ENCODE measurements at places on chromosomes 5 and 9.
A peak's percentile ranks its signal among the peaks of the same experiment; 100 is the strongest.

DNA sequence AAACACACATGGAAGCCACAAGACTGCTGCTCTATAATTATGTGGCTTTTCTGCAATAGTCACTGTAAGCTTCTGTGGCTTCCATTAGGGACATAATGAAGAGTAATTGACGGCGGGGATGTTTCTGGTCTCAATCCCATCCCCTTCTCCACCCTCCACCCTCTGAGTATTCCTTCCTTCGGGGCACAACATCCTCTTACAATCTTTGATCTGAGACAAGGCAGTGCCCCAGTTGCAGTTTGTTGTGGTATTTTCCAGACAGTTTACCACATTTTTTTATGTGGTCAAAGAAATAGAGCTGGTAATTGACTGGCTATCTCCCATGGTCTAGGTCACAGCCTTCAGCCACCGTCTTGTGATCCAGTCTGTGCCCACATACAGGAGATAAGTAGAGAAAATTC, 277.7 kb downstream of the NR2F1-AS1 start:
- DNase-seq: no peak

DNA sequence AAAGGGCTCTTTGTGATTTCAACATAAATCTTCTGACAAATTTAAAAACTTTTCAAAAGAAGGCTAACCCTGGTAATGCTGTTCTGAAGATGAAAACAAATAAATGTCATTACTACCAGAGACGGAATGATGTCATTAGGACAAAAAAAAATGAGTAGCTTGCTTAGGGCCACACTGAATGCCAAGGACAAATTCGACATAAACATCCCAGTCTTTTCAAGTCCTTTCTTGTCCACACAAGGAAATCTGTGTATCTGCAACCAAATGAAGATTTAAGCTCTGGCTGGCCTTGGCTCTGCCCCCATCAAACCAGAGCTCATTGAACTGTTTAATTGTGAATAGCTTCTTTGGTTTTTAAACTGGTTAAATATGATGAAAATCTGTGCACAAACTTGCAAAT, 592.7 kb downstream of the TLE1 start:
- DNase-seq: no peak

DNA sequence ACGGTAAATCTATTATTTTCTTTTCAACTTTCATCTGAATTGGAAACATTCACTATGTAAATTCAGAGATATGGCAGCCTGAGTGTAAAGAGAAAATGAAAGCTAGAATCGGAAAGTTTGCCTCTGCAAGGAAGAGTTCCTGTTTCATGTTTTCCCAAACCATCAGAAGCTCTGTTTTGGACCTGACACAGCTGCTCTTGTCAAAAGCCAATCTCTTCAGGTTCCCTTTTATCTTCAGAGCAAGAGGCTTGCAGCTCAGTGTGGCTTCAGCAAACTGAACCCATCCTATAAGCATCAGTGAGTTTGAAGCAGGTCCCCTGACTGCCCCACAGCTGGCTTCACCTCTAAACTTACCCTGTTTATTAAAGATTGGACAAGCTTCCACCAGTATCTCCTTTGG, 1099.7 kb downstream of the DTWD2 start:
- DNase-seq: no peak

- DNase-seq: no peak
Observed at GRCh38 chr5:132024117-132024435, 12.6 kb upstream of the ACSL6 start.

- no peak for DNase-seq
Observed at GRCh38 chr5:140480310-140481014, 67.0 kb upstream of the EIF4EBP3 start.

DNA sequence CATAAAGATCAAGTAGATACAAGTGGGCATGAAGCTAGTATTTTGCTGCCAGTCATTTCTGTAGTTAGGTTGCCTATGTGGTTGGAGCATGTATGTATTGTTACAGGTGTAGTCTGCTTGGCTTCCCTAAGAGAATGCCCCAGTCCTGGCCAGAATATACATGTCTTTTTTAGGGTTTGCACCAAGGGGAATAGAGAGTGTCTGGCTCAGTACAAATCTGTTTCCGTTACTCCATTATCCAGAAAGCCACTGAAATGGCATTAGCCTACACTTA, 23.2 kb downstream of the TGFBR1 start:
- DNase-seq: no peak

- no peak for DNase-seq
Observed at GRCh38 chr9:127945338-127945737, 7.7 kb upstream of the DPM2 start.

GRCh38 chr9:121333950-121334773, 35.9 kb downstream of the STOM start:
- DNase-seq: no peak

- DNase-seq: no peak
Observed at GRCh38 chr5:54703133-54703532, 185.6 kb downstream of the SNX18 start.

- no peak for DNase-seq
Observed at GRCh38 chr5:56346741-56347535, 113.8 kb upstream of the ANKRD55 start.

GRCh38 chr5:107067395-107067794, 603.3 kb downstream of the EFNA5 start:
- DNase-seq: no peak

DNA sequence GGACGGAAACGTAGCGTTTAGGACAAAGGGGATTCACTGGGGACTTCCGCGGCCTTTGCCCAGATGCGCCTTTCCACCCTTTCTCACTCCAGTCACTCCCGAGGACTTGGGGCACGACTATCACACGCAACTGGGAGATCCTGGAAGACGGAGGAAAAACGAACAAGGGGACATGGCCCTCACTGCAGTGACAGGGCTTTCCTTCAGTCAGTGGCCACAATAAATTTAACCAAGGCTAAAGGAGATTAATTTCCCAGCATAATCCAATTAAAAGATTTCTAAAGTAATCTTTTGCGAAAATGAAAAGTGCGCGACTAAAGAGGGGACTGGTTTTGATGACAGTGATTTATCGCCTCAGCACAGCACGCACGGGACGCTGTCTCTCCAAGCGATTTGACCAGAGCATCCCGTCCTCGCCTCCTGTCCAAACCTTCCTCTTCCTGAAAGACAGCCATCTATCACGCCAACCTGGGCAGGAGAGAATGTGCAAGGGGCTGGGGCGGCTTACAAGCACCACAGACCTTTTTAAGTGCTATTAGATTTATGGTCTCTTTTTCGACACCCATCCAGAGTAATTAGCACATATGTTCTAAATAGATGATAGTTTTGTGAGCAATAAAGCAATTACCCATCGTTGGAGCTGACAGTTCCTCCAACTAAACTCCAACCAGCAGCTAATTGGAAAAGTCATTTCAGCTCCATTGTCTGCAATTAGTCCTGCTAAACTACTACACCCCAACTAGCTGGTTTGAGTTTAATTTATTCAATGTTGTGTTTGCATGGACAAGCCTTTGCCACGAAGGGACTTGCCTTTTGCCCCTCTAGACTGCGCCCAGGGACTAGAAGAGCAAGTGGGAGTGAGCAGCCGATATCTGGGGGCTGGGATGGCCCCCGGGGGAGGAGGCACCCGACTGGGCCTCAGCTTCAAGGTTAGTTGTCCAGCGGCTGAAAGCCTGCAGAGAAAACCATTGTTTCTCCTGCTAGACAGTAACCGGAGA, 7.4 kb downstream of the NR2F1-AS1 start:
- DNase-seq: no peak

DNA sequence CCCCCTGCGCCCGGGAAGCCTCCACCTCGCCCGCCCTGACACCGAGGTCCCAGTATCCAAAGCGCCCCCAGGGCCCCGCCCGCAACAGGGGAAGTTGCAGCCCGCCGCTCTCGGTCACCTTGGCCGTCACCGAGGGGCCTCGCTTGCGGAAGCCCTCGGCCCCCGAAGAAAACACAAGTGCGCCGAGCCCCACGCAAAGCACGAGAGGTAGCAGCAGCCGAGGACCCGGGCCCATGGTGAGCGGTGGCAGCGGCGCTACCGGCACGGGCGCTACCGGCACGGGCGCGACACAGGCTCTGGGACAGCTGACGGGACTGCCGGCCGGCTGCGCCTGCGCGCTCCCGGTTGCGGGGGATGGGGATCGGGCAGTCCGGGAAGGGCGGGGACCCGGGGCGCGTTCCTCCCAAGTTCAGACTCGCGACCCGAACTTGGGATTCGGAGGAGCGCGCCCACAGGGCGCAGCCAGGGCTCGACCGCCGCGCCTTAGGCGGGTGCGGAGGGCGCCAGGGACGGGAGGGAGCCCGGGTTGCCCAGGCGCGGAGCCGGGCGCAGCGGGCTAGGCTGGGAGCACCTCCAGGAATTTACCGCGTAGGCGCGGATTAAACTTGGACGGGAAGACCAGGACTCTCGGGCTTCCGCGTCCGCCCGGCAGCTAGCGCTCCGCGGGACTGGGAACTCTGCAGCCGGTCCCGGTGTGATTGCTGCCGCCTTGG, at the start of gene PPIC:
Gene PPIC (minus strand): TSS at position 335 of the 713 bp plus-strand sequence. CDS start 100 bp downstream, at position 235.
- peak; percentile 93 for DNase-seq

- no peak for DNase-seq
Observed at GRCh38 chr5:11851416-11851815, 52.8 kb downstream of the CTNND2 start.

DNA sequence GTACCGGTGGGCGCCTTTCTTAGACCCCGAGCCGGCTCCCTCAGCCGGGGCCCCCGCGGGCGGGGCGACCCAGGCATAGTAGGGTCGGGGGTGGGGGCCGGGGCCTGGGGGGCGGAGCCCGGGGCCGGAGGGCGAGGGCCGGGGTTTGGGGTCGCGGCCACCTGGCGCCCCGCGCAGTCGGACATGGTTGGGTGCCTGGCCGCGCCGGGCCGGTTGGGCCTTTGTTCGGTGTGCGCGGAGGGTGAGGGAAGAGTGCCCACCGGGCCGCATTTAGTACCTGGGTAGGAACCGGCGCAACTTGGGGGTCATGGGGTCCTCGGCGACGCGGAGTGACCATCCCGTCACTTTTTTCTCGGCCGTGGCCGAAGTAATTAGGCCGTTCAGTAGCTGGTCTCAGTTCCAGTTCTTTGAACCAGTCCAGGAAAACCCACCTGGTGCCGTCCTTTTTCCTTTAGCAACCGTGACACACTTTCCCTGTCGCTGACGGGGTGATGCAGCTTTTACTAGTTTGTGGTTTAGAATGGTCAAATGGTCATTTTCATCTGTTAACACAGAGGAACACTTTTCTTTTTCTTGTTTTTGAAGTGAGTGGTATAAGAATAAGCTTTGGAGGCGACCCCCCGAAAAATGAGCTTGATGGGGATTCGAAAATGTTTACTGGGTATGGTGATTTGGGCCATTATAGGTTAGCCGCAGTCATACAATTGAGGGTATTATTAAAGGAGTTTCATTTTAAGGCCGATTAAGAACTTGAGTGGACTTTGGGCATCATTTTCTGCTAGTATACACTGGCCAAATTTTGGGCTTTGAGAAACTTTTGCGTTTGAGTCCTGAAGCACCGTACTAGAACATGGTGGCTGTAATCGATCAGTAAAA, 589 bp downstream of the CKS2 start:
- DNase-seq: no peak

- no peak for DNase-seq
Observed at GRCh38 chr9:134294153-134295071, 31.8 kb upstream of the RXRA start.

- DNase-seq: no peak
Observed at GRCh38 chr9:89441655-89441970, 56.3 kb downstream of the SEMA4D start.

GRCh38 chr5:74020503-74020902, 394.5 kb downstream of the ARHGEF28 start:
- no peak for DNase-seq

- DNase-seq: no peak
Observed at GRCh38 chr5:91224456-91224855, 158.7 kb downstream of the ARRDC3 start.

DNA sequence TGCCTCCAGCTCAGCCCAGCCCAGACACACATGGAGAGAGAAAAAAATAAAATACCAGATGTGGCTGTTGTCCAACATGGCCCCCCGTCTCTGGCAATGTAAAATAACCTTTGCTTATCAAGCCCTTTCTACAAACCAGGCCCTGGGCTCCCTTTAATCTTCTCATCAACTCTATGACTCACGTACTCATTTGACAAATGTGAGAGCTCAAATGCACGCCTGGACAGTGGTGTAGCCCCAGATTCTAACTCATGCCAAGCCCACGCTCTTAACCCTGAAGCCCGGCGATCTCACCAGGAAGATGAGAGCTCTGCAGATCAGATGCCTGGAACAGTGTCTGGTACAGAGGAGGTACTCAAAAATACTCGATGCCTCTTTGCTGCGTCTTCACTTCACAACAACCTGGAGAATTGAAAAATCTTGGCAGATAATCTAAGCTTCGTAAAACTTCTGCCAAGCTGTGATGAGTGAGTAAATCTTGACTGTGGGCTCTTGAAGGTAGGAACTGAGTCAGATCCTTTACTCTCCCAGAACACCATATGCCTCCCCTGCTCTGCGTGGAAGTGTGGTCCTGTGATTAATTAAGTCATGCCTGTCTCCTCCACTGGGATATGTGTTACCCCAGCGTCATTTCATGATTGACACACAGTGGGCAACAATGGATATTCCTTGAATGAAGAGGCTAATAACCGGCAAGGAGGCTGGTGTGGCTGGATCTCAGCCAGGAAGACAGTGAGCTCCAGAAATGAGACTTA, 102.0 kb upstream of the FSTL4 start:
- DNase-seq: no peak

DNA sequence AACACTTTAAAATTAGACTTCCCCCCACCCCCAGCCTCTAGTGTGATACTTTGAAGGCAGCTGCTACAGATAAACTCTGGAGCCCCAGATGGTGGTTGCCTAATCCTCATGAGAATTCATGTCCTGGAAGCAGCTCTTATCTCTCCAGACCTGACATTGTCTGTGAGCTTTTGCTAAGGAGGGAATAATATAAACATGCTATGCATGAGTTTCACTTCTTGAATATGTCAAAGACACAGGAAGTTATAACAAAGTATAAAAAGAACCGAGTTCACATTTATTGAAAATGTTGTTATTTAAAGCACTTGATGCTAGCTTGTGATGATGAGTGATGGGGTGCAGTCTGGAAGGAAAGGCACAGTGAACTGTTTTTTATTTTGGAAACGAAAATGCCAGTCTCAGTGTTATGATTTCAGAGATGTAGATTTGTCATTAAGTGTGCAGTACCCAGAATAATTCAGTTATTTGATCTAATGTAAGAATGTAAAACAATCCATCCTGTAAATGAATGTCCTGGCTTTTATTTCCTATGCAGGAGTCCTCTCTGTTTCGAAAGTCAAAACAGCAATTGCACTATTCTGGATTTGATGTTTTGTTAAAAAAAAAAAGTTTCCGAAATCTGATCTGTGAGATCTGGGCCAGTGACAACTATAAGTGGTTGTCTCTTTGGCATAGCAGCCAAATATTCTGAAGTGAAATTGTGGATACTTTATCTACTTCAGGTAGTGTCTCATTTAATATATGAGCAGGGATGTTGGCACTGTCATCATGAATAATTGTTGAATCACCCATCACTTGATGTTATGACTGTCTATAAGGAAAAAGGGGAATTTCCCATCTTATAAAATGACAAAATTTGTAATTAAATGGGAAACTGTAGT, 77.0 kb downstream of the ZCCHC7 start:
- no peak for DNase-seq

DNA sequence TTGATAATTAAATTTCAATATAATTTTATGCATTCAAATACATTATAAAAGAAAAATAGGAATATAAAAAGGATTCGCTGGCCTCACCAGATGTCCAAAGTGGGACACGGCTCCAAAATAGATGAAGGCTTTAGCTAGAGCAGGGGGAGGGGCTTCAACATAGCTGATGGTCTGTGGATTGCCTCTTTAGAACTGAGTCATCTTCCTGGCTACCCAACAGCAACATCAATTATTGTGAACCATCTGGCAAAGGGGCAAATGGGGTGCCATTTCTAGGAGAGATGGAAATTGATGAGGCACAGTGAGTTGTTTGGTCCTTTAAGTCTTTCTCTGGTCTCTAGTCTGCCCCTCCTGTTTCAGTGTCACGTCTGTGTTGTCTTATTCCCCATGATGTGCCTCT, 44.2 kb upstream of the CD180 start:
- DNase-seq: no peak

Data from H1 (cell line).